ENCODE measurements at places on chromosomes 7 and 10.

DNA sequence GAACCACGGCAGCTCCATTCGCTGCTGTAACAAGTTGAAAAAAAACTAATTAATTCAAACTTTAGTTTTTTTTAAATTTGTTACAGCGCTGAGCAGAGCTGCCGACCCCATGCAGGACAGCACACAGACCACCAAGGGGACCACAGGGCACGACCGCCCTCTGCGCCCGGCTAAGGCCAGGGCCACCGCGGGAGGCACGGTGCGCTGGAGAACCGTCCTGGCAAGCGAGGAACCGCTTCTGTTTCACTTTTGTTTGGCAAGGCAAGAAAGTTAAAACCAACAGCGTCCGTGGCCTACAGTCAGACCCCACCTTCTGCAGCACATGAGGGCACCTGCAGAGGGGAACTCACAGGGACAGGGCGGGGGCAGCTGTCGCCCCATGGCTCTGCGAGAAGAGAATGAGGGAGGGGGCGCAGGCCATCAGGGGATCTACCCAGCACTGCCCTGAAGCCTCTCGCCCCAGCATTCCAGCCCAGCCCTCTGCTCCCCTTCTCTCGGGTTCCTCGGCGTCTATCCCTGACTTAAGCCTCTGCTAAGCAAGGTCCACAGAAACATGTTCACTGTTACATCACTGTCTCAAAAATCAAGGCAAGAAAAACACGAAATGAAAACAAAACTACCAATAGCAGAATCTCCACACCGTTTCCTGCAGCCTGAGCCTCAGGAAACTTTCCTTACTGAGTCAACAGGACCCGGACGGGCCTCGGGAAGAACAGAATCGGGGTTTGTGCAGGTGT lies 204.4 kb downstream of the DIP2C start:
- DNase-seq, result no peak

DNA sequence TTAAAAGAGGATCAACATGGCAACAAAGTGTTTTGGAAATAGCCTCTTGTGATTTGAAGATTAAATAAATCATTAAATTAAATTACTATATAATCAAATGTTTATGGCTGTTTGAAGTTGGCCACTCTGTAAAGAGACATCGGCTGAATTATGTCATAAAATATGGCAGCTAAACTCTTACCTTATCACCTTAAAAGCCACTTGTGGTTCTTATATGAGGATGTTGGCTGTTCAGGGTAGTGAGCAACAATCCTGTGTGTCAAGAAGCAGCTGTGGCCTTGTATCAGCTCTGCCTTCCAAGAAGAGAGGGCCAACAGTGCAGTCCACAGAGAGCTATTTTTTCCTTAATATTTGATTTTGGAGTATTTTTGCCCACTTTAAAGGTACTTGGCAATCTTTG lies 113.4 kb upstream of the CDK6 start:
- no peak for DNase-seq

- DNase-seq, result no peak
Measured at GRCh38 chr10:61803269-61803668, 98.2 kb upstream of the ARID5B start.

DNA sequence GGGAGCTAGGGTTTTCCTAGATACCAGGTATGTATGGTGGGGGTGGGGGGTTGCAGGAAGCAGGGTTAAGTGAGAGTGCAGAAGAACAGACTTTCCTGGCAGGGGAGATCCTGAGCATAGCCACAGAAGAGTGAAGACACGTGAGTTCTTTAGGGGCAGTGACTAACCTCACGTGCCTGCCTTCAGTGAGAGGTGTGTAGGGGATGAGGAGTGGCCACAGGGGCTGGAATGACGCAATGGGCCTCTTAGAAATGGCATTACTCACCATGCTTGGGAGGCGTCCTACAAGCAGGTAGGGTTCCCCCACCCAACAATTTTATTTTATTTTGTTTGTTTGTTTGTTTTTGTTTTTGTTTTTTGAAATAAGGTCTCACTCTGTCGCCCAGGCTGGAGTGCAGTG lies 698.6 kb upstream of the NRP1 start:
- no peak for DNase-seq

- no peak for DNase-seq
Measured at GRCh38 chr7:112346381-112347060, 103.7 kb upstream of the IFRD1 start.

DNA sequence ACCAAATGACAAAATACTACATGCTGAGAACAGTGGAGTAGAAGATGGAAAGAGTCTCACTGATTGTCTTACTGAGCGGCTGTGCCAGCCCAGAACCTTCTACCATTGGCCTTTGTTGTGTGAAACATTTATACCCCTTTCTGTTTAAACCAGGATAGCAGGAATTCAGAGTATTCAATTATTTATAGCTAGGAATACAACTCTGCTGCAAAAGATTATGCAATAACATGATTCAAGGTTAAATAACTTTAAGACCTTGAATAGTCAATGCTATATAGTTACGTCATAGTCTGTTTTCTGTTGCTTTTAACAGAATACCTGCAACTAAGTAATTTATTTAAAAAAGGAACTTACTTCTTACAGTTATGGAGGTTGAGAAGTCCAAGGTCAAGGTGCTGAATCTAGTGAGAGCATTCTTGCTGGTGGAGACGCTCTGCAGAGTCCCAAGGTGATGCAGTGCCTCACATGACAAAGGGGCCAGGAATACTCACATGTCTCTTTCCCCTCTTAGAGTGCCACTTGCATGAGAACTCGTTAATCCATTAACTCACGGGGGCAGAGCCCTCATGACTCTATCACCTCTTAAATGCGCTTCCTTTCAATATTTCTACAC lies 371.8 kb downstream of the MDFIC start:
- peak; percentile 20 for DNase-seq

DNA sequence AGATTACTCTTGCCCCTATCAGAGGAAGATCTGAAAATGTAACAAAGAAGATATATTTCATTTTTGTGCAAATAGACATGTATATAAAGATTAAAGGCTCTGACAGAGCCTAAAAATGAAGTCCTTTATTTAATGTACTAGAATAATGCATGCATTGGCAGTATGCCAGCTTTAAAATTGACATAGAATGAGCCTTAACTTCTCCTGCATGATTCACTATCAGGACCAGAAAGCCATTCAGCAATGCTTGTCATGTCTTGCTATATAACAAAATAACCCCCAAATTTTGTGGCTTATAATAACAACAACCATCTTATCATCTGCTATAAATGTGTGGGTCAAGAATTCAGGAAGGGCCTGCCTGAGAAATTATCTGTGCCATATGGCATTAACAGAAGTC lies 411.9 kb downstream of the GRM8 start:
- DNase-seq, result no peak

DNA sequence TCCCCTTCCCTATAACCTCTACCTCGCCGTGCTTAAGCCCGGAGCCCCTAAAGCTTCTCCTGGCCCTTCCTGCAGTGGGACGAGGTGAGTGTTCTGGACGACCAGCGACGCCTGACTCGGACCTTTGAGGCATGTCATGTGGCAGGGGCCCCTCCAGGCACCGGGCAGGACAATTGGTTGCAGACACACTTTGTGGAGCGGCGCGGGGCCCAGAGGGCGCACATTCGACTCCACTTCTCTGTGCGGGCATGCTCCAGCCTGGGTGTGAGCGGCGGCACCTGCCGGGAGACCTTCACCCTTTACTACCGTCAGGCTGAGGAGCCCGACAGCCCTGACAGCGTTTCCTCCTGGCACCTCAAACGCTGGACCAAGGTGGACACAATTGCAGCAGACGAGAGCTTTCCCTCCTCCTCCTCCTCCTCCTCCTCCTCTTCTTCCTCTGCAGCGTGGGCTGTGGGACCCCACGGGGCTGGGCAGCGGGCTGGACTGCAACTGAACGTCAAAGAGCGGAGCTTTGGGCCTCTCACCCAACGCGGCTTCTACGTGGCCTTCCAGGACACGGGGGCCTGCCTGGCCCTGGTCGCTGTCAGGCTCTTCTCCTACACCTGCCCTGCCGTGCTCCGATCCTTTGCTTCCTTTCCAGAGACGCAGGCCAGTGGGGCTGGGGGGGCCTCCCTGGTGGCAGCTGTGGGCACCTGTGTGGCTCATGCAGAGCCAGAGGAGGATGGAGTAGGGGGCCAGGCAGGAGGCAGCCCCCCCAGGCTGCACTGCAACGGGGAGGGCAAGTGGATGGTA lies 9.2 kb downstream of the EPHB6 start:
- DNase-seq, result no peak

GRCh38 chr10:48472501-48473069 lies 132.3 kb downstream of the ARHGAP22 start:
- no peak for DNase-seq

GRCh38 chr7:99677013-99677647 lies 2.7 kb downstream of the CYP3A5 start:
- peak; percentile 6 for DNase-seq

DNA sequence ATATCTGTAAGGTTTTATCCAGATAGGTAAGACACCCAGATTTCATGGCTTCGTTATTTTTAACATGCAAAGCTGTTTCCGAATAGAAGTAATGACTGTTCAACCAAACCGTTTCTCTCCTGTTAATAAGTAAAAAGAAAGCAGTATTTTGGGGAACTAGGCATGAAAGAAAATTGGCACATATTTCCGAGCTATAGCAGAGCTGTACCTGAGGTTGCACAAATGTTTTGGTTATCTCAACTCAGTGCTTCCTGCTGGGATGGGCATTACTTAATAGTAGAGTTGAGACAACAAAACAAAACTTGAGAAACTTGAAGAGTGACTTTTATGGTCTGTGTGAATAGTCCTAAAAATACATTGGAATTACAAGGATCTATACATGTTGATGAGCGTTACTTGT lies 564.3 kb upstream of the SORCS1 start:
- DNase-seq, result no peak

All from EH (cell line).